ENCODE measurements at places on chromosomes 3 and 15.

GRCh38 chr3:115351193-115351592 lies 204.1 kb upstream of the ZBTB20 start:
- DNase-seq: no peak

DNA sequence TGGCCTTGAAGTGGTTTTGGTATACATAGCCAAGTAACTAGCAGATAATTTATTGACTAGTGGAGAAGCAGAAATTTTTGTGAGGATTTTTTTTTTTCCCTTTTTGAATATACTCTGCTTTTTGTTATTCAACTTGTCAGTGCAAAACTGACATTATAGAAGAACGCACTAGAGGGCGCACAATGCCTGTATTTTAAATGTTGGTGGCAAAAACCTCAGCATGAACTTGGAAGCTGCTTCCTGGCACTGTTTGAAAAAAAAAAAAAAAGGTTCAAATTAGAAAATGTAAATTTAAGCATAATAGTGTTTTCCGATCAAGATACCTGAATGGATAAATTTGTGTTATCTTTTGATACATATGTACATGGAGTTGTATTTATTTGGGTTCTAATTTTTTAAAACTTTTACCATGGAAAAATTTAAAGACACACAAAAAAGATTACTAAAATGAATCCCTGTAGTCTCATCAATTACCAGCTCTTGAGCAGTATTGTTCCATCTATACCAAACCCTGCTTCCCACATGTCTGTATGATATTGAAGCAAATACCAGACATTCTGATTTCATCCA lies 56.0 kb downstream of the SLC25A26 start:
- DNase-seq: peak; percentile 78

DNA sequence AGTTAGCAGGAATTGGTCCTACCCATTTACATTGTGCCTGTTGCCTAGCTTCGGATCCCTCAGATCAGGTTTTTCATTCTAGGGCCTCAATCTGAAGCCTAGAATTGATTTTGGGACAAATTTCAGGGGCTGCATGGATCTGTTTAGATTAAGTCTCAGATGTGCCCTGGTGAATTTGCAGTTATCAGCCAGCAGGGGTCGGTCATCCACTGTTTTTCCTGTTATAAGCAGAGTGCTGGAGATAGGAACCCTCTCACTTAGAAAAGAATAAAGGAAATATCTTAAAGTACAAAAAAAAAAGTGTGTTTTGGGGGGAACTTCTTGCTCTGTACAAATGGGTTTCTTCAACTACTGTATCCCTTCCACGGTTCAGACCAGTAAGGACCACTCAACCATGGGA lies 212.5 kb downstream of the BCHE start:
- no peak for DNase-seq

- DNase-seq: no peak
Observed at GRCh38 chr15:34047893-34048775, 9.1 kb upstream of the AVEN start.

- DNase-seq: no peak
Observed at GRCh38 chr3:120764206-120764605, 21.7 kb downstream of the GTF2E1 start.

DNA sequence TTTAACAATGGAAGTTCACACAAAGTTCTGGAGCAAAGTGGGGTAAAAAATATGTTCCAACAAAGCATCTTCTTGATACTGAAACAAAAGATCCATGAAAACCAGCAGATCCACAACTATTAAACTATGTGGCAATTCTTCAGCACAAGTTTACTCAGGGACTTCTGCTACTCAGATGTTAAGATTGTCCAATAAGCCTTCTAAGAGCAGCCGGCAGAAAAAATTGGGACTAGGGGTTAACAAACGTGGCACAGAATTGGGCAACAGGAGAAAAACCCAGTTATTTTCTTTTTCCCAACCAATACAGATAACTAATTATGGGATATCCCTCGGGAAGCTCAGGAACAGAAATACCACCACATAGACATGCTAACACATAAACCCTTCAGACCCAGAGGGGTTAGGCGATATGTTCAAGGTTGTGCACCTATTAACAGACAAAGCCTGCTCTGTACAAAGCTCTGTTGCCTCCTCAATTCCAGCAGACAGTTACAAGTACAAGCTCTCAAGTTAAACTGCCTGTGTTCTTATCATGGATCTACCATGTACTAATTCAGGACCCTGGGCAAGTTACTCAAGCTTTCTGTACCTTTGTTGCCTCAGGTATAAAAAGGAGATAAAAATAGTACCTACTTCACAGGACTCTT lies 6.8 kb downstream of the SSR3 start:
- no peak for DNase-seq

DNA sequence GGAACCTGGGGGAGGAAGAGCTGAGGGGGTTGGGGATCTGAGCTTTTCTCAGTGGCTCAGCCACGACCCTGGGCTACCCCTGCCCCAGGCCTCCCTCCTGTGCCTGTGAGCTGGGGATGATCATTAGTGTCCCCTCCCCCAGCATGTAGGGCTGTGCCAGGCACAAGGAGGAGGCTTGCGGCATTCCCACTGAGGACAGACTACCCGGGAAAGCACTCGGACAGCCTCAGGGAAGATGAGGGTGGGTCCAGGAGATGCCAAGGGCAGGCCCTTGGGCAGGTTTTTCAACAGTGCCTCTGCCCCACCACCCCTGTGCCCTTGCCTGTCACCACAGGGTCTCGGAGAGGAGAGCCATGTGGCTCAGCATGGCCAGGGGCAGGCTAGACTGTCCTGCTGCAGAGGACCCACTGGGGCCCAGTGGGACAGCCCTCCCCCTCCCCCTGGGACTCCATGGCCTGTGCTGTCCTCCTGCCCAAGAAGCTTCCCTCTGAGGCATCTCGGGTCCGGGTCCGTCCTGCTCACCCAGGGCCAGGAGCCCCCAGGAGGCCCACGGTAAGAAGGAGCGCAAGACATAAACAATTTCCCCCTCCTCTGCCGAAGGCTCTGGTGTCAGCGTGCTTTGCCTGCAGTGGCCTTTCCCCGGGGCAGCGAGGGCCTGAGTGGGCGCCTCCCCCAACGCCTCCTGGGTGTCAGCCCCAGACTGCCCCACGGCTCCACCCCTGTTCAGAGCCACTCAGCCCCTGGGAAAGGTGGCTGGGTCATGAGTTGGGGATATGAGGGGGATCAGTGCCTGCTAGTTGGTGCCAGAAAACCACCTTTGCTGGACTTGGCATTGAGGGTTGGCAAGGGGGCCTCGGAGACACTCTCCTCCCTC lies 192.5 kb downstream of the GOLGA6L6 start:
- DNase-seq: no peak

DNA sequence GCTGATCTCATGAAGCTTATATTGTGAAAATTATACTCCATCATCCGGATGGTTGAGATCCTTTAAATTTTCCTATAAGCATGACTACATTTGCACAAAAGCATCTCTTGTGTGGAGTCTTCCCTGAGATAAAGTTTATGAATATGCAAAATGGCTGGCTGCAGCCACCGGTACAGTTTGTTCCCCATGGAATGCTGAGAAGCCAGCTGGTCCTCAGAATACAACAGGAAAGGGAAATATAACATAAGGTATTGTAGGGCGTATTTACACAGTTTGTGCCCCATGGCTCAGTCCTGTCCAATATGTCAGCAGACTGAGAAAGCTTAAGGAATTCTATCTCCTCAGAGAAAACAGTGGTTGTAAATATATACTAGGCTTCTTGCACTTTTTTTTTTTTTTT lies 468.6 kb downstream of the CNTN6 start:
- DNase-seq: no peak

GRCh38 chr3:122785231-122785630 lies 8.4 kb downstream of the HSPBAP1 start:
- DNase-seq: no peak

DNA sequence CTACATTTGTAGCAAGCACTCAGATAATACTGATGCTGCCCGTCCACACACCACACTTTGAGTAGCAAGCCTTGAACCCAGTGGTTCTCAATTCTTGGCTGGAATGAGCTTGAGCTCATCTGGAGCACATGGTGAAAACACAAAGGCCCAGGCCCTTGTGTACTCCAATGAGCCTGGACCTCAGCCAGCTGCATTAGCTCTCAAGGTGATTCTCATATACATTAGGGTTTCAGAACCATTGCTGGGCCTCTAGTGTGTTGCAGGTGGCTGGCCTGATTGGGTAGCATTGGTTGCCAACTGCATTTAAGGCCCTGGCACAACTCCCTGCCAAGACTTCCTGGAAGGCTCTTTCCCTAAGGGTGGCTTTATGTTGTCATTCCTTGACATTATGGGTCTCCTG lies 23.4 kb upstream of the ZFAND6 start:
- no peak for DNase-seq

GRCh38 chr15:57401546-57401945 lies 25.2 kb downstream of the CGNL1 start:
- DNase-seq: no peak

DNA sequence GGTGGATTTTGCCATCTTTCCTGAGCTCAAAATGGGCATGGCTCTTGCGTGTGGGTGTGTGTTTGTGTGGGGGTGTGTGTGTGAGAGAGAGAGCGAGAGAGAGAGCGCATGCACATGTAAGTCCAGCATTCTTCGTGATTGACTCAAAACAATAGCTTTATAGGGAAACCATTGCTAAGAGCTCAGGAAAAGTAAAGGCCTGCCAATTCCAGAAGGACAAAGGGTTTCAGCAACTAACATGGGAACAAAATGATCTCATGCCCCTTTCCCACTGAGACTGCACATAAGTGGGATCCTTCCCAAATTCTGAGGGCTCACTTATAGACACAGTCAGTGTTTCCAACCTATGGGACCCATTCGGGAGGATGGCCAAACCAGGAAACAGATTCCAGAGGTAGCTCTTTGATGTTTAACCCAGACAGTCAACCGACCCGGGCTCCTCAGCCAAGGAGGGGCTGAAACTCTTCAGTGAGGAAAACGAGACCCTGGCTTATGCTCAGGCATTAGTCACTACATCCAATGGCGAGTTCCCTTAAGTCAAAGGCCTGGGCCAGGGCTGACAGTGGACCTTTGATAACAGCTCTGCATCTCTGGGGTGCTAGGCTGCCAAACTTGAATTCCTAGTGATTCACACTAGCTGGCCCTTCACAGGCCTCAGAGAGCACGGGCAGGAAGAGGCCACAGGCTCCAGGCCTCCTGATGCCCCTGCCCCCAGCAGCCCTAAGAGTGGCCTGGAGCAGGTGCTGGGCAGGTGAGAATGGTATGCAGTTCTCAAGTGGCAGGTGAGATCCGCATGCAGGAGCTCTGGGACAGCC lies 305.0 kb upstream of the C2CD4B start:
- no peak for DNase-seq

DNA sequence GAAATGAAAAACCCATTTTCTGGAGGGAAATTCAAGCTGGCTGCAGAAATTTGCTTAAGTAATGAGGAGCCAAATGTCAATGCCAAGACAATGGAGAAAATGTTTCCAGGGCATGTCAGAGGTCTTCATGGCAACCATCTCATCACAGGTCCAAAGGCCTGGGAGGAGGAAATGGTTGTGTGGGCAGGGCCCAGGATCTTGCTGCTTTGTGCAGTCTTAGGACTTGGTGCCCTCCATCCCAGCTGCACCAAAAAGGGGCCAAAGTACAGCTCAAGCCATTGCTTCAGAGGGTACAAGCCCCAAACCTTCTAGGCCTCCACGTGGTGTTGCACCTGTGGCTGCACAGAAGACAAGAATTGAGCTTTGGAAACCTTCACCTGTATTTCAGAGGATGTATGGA lies 59.3 kb downstream of the POMGNT2 start:
- no peak for DNase-seq

- peak; percentile 77 for DNase-seq
Observed at GRCh38 chr3:113783980-113784379, 37.1 kb downstream of the ATP6V1A start.

GRCh38 chr3:197216169-197216860 lies 82.1 kb downstream of the DLG1 start:
- DNase-seq: peak; percentile 27

DNA sequence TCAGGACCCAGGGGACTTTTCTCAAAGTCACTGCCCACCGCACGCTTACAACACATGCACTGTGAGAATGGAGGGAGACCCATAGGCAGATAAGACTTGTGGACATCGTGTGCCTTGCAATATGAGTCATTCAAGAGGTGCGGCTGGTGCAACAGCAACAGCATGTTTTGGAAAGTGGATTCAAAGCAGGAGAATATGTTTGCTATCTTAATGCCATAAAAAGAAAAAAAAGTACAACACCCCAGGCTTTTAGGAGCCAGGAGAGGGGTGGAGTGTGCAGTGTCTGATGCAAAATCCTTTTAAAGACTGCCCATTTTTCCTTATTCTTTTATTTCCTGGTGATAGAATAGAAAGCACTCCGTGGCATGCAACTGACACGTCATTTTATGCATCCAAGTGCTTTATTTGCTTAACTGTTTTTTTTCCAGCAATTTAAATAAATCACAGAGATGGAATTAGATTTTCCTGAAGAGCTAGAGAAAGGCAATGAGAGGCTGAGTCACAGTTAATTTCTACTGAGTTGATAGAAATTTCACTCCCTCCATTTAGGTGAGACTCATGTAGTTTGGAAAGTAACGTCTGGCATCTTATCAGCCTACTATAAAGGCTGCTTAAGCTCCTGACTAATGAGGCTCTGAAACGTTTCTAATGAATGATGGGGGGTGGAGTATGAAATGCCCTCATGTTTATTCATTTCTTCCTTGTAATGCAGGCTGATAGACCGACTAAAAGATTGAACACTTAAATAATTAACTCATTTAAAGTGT lies 96.4 kb downstream of the NSUN3 start:
- no peak for DNase-seq

GRCh38 chr3:111311709-111312235 lies 230.2 kb upstream of the CD96 start:
- DNase-seq: no peak

- DNase-seq: no peak
Observed at GRCh38 chr15:67895237-67895636, 55.4 kb upstream of the RNU6-1 start.

- no peak for DNase-seq
Observed at GRCh38 chr3:1892459-1892858, 206.2 kb upstream of the CNTN4 start.

DNA sequence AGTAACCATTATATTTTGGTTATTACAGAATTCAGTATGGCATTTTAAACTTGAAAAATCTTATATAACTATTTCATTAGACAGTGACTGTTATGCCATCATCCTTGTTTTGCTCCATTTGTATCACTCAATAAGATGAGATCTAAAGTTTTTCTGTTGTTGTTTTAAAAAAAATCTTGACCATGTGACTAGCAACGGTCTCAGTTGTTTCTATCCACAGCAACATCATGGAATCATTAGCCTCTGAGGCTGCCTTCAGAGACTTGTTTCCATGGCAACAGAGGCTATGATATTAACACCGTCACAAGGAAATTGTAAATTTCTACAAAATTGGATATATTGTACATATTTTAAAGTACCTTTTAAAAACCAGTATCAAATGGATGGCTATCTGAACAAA lies 129.8 kb downstream of the DLG1 start:
- DNase-seq: no peak

- no peak for DNase-seq
Observed at GRCh38 chr15:22959321-22960101, 20.7 kb downstream of the CYFIP1 start.

DNA sequence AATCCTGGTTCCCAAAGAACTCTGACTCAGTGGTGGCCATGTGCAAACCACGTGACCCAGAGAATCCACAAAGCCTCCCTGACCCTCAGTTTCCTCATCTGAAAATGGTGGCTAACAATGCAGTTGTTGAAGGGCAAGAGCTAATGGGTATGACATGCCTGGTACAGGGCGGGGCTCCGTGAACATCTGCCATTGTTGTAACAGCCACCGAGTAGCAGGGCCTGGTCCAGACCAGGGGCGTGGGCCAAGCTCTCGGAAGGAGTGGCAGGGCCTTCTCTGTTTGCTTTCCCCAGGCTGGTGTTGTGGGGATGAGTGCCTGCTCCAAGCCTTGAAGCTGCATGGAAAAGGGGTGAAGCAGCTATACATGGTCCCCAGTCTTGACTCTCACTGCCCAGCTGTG lies 13.4 kb downstream of the MAPKAPK3 start:
- DNase-seq: no peak

GRCh38 chr3:113275929-113276750 lies 64.8 kb downstream of the BOC start:
- peak; percentile 2 for DNase-seq

Data from glomerular endothelial cell (primary cell).